ENCODE measurements at places on chromosomes 3 and 15. TPM values are rescaled to one million over a fixed set of nuclear protein-coding genes. Genes with fewer than 3 reads are reported as not detected.
A peak's percentile ranks its signal among the peaks of the same experiment; 100 is the strongest.

DNA sequence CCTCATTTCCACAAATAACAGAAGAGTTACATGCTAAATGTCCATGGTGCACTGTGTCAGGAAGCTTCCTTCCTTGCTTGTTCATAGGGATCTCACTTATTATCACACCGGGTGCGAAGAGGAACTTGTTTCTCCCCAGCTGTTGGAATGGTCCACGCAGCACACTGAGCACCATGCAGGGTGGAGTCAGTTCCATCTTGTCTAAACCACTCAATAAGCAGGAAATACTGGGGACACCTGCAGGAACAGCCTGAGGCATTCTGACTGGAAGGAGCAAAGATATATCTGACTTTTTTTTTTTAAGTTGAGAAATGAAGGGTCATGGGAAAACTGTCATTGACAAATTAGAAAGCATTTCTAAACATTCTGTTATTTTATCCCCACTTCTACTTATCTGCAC is 70.0 kb upstream of the WDR72 start:
- DNase-seq = no peak

GRCh38 chr3:143291836-143292447 is 172.4 kb downstream of the CHST2 start:
- DNase-seq = no peak

- DNase-seq = no peak
These were observed 329.6 kb downstream of the UACA start for GRCh38 chr15:70433586-70434324.

Gene SLCO2A1
- 0.10 TPM for total RNA-seq

DNA sequence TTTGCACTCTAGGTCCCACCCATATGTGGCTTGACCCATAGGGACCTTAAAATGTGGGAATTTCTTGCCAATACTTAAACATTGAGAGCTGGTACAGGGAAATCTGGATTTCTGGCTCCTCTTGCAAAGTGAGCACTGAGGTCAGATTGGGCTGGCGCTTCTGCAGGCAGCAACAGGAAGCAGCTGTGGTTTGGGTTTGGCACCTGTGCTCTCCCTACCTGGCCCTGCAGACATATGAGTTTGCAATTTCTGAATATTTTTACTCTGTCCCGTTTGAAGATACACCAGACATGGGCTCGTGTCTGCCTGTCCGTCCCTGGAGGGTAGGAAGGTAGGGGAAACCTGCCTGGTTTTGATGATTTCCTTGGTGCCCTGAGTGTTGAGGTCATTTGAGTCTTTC is 74.8 kb upstream of the SEC13 start:
- DNase-seq = peak; percentile 7

Gene MST1R
- 2.4 TPM for total RNA-seq

GRCh38 chr3:49711489-49711888 is 8.0 kb downstream of the AMIGO3 start:
- DNase-seq = no peak

GRCh38 chr3:70856414-70857162 is 544.1 kb upstream of the MDFIC2 start:
- no peak for DNase-seq

- no peak for DNase-seq
These were observed 146.6 kb downstream of the TBL1XR1 start for GRCh38 chr3:177050501-177051237.
